Neural crest cell (in vitro differentiated cells): ENCODE measurements at places on chromosomes 11 and 22.

GRCh38 chr22:20464096-20464614, 26.5 kb upstream of the SCARF2 start:
- DNase-seq = no peak

DNA sequence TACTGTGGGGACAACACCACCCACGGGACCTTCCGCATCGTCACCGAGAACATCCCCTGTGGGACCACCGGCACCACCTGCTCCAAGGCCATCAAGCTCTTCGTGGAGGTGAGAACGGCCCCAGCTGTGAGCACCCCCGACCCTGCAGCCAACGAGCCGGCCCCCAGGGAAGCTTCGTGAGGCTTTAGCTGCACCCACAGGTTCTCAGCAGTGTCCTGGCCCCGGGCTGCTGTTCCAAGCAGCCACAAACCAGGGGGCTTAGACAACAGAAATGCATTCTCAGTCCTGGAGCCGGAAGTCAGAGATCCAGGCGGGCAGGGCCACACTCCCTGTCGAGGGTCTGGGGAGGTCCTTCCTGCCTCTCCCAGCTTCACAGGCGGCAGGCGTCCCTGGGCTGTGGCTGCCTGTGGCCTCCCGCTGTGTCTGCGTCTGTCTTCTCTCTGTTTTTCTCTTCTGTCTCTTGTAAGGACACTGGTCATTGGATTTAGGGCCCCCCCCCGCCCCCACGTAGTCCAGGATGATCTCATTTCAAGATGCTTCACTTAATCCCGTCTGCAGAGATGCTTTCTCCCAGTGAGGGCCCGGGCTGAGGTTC, 12.5 kb downstream of the MUC5B start:
- DNase-seq = no peak

- DNase-seq = peak; percentile 67
These were observed at the start of gene TTC38 for GRCh38 chr22:46267431-46268279. TTC38 (plus strand) TSS chr22:46268008; CDS start chr22:46268040, 32 bp downstream.

DNA sequence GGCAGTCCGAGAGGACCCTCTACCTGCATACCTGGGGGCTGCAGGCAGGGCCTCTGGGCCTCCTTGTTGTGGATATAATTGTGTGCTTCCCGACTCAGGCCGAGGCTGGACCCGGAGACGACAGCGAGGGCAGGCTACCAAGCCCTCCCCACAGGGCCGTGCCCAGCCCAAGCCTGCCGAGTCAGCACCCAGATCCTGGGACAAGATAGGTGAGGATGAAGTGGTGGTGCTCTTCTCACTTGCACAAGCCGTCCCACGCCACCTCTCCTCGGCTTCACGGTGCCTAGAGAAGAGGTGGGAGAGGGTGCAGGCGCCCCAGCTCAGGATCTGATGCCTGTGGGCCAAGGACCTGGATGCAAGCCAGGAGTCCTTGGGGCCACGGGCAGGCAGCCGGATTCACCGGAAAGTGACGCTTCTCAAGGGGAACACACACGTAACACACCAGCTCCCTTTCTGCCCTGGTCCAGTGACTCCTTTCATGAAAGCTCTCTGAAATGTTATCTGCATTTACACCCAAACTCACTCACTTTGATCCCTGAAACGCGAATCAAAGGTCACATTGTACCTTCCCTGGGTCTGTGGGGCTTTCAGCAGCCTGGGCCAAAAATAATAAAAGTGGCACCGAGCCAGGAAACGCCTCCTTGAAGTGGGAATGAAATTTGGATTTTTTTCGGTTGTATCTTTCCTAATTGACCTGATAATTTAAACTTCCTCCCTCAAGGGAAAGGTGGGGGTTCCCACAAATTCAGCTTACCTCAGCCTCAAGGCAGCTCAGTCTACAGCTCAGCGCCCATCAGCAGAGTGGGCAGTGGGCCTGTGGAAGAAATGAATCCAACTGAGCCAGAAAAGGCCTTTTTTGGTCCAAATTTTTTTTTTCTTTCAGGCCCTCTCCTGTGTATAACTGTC, 1.1 kb upstream of the GNB1L start:
- no peak for DNase-seq

- DNase-seq = no peak
These were observed 43.5 kb downstream of the EXT2 start for GRCh38 chr11:44138980-44139379.

DNA sequence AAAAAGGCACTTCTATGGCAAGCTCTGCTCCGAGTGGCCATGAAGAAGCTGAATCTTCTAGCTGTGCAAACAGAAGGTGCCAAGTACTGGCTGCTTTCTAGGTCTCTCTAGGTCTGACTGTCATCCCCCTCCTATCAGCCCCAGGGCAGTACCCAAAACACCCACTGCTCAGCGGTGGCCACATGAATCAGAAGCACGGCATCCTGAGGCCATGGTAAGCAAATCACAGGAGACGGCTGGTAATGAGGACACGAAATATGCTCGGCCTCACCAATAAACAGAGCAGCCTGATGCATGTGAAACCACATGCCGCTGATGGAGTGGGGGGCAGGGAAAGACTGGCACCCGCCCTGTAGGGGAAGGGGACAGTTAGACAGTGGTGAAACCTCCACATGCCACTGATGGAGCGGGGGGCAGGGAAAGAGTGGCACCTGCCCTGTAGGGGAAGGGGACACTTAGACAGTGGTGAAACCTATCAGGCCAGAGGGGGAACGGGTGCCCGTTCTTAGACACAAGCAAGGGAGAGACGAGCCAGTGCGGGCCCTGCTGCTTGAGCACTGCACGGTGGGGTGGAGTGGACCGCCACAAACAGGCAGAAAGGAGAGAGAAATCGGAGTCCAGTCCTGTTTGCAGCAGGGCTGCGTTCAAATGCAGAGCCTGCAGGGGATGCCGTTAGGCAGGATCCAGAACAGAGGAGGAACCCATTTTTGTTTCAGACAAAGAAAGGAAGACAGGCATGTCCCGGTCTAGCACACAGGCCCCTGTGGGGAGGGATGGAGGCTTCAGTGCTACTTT, 29.9 kb upstream of the MOB2 start:
- DNase-seq = no peak

GRCh38 chr11:46003572-46003971, 81.1 kb downstream of the LARGE2 start:
- no peak for DNase-seq

GRCh38 chr11:45974806-45975205, 52.4 kb downstream of the LARGE2 start:
- DNase-seq = no peak

DNA sequence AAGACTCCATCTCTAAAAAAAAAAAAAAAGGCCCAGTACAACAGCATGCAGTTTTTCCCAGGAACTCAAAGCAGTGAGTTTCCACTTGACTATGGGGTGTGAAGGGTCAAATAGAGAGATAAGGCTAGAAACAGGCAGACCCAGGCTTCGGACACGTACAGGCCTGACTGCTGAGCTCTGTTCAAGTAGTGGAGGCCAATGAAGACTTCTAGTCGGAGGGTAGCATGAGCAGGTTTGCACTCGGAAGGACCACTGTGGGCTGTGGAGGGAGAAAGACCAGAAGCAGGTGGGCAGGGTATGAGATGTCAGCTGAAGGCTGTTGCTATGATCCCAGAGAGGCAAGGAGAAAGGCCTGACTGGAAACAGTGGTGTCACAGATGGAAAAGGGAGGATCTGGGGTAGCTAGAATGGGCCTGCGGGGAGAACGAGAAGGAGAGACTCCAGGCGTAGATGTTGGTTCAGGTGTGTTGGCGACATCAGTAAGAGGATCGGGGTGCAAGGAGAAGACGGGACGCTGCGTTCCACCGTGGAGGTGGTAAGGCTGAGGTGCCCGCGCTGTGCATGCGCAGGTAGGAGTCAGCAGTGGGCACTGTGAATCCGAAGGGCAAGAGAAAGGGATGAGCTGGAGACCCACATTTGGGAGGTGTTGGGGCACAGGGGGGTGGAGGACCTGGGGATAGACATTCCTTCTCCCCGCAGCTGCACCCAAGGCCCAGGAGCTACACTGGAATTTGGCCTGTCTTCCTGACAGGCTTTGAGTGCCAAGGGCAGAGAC, 49.4 kb upstream of the RAB1B start:
- no peak for DNase-seq

DNA sequence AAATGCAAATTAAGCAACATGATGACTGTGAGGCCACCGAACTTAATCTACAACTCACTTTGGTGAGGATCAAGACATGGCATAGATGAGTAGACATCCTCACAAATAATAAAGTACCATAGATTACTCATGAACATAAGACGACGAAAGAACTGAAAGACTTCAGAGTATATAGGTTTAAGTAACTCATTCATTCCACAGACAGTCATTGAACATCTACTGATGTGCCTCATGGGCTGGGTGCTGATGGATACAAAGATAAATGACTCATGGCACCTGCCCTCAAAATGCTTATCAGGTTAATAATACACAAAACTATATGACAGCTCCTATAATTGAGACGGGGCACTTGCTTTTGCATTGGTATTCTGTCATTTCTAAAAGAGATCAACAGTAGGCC, 63.3 kb downstream of the ZC3H12C start:
- DNase-seq = no peak

- DNase-seq = no peak
These were observed 25.6 kb downstream of the PARVB start for GRCh38 chr22:44049486-44050231.

DNA sequence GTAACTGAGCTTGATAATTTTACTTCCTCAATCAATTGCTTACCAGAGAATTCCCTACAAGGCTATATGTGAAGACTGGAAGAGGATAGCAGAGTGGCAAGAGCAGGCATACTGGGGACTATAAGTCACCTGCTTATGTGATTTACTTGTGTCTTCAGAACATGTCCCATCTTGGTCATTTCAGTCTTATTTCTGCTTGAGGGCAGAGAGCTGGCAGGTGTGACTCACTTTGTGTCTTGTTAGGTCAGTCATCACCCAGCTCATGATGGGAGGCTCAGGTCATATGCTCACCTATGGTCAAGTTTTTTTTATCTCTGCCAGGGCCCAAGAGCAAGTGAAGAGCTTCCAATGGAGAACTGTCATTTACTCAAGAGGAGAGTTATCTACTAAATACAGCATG, 6.2 kb downstream of the SRSF8 start:
- no peak for DNase-seq

DNA sequence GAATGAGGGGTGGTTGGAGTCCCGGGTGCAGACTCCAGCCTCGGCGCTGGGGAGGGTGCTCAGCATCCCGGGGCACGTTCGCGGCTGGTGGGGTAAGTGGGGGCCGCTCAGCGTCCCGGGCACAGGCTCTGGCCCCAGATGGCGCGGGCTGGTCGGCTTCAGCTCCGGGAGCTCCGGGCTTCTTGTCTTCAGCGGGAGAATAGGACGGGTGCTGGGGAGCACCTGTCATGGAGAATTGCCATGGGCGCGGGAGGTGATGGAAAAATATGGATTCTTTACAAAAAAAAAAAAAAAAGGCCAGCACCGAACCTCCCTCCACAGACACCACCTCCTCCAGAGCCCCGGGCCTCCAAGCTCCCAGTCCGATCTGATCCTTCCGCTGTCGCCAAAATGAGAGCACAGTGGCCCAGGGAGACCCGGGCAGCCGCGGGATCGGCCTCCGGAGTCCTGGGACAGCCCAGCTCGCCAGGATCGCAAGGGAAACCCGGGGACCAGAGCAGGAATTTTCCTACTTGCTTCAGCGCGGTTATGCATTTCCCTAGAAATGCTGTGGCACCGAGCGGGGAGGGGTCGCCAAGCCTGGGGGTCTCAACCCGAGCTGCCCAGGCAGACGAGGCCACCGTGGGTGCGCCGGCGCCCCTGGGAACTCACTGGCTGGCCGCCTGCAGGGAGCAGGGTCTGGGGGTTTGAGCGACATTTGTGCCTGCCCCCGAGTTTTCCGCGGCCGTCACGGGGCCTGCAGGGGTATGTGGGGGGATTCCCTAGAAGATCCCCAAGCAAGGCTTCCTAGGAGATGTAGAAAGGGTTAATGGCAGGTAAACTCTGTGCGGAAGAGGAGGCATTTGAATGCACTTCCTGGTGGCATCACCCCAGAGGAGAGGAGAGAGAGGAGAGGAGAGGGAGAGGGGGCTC, 1336.9 kb downstream of the BRD1 start:
- DNase-seq = no peak

DNA sequence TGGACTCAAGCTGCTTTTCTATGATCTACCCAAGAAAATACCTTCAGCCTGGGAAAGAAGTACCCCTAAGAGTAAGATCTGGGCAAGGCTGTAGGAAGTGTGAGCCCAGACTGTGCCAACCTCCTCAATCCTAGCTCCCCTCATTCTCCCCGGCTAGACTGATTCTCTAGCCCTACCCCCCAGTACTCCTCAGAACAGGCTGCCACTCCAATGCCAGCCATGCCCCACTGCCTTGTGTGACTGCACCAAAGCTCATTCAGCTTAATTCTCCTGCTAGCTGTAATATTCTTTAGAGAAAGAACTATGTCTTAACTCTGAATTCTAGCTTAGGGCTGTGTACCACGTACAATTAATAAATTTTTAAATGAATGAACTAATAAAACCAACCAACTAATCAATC, 92.6 kb upstream of the AKIP1 start:
- DNase-seq = no peak

GRCh38 chr22:21042978-21043859, 2.5 kb upstream of the LRRC74B start:
- no peak for DNase-seq

DNA sequence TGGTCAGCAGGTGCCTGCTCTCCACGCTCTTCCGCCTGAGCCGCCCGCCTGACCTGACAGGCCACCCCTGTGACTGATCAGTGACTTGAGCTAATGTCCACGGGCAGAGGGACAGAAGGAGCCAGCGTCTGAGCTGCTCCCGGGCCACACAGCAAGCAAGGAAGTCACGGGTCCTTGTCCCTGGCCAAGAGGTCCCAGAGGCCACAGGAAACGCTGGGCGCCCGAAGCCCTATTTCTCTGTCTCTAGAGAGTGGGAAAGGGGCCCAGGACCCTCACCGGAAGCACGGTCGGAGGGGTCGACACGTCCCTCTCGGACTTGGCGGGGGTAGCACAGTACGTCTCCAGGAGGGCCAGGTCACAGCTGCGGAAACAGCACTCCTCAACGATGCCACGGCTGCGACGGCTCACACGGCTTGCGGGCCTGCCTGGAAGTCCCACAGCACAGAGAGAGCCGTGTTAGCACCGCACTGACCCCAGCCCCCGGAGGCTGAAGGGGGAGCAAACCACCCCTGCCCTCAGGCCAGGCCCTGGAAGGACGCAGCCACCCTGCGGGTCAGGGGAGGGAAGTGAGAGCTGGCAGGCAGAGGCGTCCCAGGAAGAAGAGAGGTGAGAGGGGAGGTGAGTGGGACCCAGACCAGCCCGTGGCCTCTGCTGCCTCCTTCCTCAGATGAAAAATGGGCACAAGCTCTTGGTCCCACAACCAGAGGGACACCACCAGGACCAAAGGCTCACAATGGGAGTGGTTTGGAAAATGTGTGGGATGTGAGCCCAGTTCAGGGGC, 5.8 kb downstream of the IGF2 start:
- DNase-seq = no peak

GRCh38 chr11:119044708-119045107, 12.3 kb downstream of the HYOU1 start:
- DNase-seq = no peak

DNA sequence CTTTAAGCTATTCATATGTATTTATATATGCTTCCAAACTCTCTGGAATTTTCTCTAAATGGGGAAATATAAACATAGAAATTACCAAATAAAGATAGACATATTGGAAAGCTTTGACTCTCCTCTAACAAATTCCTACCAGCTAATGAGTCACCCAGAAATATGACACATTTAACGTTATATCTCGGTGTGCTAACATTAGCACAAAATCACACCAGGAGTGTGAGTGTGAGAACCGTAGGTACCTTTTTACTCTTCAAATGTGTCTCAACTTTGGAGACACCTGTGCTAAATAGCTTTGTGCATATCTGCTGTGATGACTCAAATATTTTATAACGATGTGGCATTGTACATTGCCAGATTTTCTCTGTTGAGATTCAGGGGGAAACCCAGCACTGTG, 714.4 kb downstream of the METTL15 start:
- DNase-seq = no peak

- DNase-seq = no peak
These were observed 58.2 kb downstream of the ZNF280B start for GRCh38 chr22:22450343-22450839.
